ENCODE measurements at places on chromosomes 7 and 10.

- DNase-seq, result no peak
Measured at GRCh38 chr7:69849268-69849667, 251.0 kb downstream of the AUTS2 start.

- DNase-seq, result no peak
Measured at GRCh38 chr10:5507649-5508131, 8.3 kb upstream of the CALML5 start.

DNA sequence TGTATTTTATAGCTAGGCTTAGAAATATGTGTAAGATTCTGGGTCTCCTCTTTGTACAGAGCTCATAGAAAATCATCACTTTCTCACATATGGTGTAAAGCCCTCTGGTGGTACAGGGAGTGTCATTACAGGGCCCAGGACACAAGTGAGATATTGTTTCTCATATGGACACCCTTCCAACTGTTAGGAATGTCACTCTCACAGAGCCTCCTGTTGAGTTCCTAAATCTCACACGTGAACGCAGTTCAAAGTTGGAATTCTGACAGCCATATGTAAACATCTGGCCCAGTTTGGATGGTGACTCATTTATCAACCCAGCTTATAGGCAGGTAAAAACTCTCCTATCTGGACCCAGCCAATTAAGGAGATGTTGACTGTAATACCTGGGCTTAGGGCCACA lies 35.4 kb upstream of the ZNF107 start:
- DNase-seq, result no peak

DNA sequence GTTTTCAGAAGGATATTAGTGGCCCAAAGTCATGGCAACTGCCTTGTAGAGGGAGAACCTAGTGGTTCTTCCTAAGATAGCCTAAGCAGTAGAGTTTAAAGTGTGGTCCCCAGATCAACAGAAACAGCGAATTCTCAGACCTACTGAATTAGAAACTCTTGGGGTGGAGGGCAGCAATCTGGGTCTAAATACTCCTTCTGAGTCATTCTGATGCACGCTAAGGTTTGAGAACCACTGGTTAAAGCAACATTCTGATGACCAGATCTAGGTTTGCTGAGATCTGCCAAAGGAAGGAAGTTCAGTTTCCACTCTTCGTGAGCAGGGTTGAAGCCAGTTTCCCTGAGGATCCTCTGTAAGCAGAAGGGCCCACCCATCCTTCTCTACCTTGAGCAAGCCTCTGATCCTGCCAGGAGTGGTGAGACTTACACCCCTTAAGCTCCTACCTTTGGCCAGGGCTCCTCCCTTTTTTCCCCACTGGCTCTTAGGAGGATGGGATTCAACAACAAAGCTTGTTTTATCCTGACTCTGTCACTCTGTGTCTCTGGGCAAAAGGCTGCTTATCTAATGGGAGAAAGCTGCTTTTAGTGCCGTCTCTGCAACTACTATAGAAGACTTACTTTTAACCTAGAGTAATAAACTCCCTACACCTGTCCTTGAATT lies 26.8 kb upstream of the TRUB1 start:
- no peak for DNase-seq

GRCh38 chr10:92702301-92702916 lies 12.7 kb downstream of the HHEX start:
- no peak for DNase-seq

DNA sequence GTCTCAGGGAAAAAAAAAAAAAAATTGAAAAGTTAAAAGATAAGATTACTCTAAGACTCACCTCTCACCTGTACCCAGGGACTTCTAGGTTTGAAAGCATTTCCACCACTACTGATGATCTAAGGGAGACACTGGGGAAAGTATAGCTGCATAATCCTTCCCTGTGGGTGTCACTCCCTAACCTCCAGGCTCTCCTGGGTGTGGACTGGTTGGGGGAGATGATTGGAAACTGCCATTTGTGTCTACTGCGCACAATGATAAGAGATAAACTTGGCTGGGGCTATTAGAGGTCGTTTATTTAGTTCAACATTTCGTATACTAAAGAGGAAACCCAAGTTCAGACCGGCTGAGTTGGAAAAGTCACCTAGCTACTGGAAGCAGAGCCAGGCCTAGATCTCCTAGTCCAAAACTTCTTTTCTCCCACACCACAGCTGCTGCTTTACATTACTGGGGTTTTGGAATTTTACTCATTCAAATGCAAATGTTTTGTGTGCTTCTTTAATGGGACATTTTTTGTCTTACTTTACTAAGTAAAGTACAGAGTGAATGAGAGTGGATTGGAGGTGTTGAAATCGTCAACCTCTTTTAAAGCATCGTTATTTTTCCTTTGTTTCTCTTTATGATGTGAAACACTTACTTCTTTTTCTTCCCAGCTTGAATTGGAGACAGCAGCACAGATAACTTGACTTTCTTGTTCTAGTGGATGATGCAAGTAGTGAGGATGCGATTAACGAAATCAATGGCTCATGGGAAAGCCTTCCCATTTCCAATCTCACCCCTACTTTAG lies 22.3 kb upstream of the SEC61G start:
- DNase-seq, result no peak

DNA sequence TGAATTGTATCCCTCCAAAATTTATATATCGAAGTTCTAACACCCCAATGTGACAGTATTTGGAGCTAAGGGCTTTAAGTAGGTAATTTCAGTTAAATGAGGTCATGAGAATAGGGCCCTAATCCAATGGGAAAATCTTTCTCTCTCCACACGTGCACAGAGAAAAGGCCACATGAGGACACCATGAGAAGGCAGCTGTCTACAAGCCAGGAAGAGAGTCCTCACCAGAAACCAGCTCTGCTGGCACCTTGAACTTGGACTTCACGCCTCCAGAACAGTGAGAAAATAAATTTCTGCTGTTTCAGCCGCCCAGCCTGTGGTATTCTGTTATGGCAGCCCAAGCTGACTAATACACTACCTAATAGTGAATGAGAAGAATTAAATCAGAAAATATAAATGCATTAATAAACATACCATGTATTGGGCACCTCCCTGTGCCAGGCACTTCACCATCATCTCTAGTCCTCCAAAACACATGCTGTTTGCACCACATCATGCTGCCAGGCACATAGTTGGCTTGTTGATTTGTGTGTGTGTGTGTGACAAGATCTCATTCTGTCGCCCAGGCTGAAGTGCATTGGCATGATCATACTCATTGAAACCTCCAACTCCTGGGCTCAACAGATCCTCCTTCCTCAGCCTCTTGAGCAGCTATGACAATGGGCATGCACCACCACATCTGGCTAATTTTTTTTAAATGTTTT lies 9.1 kb upstream of the TOMM7 start:
- DNase-seq, result no peak

DNA sequence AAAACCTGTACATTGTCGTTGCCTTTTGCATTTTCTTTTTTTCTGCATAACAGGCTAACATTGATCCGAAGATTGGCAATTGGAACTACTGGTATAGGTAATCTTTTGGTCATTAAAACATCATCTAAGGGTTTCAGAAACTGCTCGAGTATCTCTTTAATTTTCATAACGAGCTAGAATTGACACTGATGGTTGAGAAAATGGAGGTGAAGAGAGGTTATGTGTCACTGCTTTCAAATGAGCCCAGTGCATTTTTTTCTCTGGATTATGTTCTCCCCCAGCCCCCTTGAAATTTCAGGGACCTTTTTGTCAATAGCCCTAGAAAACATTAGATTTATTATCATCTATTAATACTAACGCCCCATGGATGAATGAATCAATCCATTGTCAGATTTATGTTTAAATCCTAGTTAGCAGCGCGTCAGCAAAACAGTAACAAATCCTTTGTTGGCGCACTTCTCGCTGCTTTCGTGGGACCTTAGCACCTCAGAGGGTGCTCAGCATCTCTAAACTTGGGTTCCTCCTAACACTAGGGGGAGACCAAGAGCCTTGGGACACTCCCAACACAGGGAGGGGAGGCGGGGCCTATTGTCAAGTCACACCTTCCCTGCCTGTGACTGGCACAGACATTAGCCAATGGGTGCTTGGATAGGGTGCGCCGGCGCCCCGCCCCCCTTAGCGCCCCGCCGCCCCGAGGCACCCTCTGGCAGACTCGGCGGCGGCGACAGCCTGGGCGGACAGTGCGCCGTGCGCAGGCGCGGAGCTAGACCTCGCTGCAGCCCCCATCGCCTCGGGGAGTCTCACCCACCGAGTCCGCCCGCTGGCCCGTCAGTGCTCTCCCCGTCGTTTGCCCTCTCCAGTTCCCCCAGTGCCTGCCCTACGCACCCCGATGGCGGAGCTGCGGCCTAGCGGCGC lies at the start of gene SUFU:
TSS of gene SUFU (plus strand) at position 709 of the 915 bp plus-strand sequence. CDS start at position 890, 181 bp downstream.
- peak; percentile 97 for DNase-seq

DNA sequence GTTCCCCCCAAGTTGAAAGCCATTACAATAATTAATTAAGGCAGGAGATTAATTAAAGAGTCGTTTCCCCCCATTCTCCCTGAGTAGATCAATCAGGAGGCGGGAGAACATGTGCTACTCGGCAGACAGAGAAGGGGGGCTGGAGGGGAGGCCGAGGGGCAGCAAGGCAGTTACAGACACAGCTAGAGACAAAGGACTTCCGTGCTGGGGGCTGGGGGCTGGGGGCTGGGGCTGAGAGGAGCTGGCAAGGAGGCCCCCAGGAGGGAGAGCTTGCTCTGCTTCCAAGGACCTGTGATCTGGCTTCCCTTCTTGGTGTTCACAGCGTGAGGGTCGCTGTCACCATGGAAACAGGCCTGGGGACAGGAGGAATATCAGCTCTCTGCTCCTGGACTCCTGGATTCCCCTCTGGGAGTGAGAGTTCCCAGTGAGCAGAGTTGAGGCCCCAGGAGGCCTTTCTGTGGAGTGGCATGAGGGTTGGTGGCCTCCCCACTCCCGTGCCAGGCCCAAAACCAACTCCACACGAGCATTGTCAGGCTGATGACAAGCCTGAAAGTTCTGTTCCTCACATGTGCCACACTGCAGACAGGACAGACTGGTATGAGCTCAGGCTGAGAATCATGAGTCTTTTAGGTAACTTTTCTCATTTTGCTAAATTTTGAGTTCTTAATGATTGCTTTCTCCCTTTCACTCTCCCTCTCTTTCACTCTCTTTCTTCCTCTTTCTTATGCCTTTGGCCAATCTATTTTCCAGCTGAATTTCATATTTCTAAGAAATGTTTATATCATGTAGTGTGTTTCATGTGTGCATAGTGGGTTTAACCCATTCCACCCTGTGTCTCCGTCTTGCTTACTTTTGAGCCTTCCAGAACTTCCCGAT lies 16.4 kb downstream of the FAM241B start:
- no peak for DNase-seq

- no peak for DNase-seq
Measured at GRCh38 chr7:95859429-95859828, 87.1 kb downstream of the DYNC1I1 start.

DNA sequence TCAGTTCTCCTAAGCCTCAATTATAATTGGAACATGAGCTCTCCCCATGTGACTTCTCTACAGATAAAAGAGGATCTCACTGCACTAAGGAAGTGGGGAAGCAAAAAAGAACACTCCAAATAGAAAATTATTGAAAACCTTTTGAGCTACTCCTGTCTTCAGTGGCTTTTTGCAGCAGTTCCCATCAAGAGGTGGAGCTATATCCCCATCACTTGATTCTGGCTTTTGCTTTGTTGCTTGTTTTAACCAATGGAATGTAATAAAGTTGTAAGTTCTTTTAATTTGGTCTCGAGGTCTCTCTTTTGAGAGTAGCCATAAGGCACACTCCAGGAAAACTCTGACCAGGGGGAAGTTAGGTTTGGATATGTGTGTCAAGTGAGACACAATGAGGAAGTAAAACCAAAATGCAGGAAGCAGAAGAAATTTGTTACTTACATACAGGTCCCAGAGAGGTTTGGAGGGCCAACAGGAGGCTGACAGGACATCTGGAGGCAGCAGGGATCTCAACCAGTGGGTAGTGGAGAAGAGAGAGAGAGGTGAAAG lies 569.4 kb downstream of the HTR7 start:
- no peak for DNase-seq

GRCh38 chr7:130207642-130208041 lies at the start of gene SSMEM1:
TSS of gene SSMEM1 (plus strand) at chr7:130207860. CDS start at chr7:130207911, 51 bp downstream.
- DNase-seq, result no peak

DNA sequence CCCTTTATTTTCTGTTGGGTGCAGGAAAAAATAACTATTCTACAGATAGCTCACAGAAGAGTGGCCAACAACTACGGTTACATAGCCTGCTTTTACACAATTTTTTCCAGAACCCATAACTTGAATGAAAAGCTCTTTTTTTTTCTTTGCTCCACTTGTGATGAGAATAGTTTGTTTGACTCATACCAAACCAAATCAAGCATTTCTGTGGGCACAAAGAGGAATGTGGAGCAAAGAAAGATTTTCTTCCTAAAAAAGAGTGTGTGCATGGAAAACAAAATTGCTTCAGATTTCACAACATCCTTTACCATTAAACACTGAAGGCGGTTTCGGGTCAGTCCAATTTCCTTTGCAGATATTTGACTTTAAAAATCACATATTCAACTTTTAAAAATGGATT lies 54.8 kb upstream of the RAB11FIP2 start:
- no peak for DNase-seq

- no peak for DNase-seq
Measured at GRCh38 chr10:90587081-90587491, 270.8 kb downstream of the HTR7 start.

- no peak for DNase-seq
Measured at GRCh38 chr7:39985398-39985918, 35.4 kb downstream of the CDK13 start.

DNA sequence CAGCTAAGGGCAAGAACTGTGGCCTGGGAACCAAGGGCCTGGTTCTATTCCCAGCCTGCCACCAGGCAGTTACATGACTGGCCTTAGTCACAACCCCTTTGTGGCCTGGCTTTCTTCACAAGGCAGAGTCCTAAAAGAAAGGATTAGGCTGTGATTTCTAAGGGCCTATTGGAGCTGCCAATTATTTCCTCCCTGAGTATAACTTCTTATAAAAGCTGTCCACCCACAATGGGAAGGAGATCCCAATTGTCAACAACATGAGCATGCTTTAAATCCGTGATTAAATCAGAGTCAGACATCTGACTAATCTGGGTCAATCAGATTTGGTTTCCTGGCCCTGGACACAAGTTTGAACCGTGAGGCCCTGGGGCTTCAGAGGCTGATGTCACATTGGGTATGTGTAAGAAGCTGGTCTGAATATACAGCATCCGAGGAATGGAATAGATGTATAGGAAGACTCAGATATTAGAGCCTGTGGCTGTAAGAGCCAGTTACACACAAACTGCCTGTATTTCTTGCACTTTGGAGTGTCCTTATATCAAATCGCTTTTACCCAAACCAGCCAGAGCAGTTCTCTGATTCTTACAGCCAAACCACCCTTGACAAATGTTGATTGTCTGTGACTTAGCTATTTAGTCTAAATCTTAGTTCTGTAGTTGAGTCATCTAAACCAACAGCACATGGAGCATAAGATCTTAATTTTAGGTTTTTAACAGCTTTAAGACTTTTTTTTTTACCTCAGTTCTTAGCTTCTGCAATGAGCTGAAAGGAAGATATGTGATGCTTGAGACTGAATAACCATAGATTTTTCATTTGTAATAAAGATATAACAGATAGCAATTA lies 61.3 kb downstream of the ABCB4 start:
- DNase-seq, result no peak
